ENCODE measurements at places on chromosomes 13 and 19.

DNA sequence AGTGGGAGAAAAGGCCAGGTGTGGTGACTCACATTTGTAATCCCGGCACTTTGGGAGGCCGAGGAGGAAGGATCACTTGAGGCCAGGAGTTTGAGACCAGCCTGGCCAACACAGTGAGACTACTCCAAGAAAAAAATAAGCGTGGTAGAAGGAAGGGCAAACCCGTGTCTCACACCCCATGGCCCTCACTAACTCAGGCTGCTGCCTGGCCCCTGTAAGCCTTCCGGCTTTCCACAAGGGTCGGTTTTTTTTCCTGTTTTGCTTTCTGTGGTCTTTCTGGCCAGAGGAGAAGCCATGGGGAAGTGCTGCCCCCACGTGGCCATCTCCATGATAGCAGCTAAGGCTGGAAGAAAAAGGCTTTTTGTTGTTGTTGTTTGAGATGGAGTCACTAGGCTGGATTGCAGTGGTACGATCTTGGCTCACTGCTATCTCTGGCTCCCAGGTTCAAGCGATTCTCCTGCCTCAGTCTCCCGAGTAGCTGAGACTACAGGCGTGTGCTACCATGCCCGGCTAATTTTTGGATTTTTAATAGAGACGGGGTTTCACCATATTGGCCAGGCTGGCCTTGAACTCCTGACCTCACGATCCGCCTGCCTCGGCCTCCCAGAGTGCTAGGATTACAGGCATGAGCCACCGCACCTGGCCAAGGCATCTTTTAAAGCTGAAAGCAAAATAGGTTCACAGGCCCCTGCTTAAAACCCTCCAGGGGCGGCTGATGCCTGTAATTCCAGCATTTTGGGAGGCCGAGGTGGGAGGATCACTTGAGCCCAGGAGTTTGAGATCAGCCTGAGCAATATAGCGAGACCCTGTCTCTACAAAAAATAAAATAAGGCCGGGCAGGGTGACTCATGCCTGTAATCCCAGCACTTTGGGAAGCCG is 7.5 kb upstream of the ARHGEF18 start:
- DNase-seq, result peak; percentile 84

DNA sequence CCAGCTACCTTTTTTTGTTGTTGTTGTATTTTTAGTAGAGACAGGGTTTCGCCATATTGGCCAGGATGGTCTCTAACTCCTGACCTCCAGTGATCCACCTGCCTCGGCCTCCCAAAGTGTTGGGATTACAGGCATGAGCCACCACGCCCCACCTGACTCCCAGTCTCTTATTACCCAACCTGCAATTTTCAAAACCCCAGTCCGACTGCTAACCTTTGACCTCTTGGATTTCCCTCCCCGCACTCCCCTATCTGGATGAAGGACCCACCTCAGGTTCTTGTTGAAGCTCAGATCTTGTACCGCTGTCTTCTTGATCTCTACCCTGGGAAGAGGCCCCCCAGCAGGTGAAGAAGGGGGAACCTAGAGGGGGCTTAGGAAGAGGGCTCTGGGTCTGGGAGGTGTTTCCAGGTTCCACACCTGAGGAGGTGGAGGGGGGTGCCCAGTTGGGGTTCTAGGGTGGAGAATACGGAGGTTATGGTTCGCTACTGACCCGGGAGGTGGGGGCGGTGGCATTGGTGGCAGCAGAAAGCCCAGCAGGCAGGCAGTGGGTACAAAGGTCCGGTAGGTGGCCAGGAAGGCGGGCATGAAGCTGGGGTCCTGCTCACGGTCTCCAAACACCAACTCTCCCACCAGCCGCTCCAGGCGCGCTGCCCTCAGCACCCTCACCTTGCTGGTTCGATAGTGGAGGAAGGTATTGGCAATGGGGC is 2.6 kb downstream of the RGL3 start:
- DNase-seq, result no peak

GRCh38 chr13:51628059-51628852 is 44.0 kb downstream of the WDFY2 start:
- no peak for DNase-seq

DNA sequence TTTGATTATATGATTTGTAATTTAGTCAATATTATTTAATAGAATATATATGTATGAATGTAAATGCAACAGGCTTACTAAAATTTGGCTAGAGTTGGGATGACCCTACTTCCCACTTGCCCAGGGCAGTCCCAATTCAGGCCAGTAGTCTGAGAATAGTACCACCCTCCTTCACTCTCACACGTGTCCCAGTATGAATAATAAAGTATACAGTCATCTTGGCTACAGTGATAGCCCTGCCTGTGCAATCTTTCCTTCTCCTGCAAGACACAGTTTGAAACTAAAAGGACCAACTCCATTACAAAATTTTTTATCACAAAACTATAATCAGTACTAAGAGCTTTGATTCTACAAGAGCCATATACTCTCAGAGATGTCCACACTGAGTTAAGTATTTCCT is 76.2 kb downstream of the SACS start:
- no peak for DNase-seq

DNA sequence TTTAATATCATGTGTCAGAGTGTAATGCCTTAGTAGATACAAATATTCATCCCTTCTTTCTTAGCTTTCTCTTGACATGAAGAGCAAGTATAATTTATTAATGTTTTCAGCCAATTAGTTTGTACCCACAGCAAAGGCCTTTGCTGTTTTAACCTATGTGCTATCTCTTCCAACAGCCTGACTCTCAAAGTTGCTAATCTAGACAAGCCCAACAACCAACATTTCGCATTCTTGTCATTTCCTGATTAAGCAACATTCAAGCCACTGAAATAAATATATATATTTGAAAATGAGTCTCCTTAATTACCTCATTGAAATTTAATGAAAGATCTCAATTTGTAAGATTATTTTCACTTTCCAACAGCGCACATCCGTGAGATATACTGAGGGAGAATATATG is 18.5 kb downstream of the EPSTI1 start:
- DNase-seq, result no peak

DNA sequence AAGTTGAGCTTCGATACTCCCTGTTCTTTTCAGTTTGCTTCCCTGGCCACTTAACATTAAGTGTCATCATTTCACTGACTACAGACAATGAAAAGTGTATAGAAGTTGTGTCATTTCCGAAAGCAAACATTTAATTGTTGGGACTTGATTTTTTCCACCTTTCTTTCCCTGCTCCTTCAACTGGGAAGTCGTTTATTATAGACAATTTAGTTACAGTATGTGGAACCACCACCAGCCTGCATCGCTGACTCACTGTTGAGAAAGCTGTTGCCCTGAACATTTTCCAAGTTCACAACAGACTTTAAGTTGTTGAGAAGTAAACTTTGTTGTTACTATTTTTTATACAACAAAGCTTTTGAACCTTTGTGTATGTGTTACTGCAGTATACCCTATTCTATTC is 788.4 kb upstream of the PRR20A start:
- no peak for DNase-seq

GRCh38 chr19:20321139-20321763 is 154.2 kb downstream of the ZNF486 start:
- DNase-seq, result no peak

Data from T-helper 9 cell (primary cell).